ENCODE measurements at places on chromosomes 11 and 22.

DNA sequence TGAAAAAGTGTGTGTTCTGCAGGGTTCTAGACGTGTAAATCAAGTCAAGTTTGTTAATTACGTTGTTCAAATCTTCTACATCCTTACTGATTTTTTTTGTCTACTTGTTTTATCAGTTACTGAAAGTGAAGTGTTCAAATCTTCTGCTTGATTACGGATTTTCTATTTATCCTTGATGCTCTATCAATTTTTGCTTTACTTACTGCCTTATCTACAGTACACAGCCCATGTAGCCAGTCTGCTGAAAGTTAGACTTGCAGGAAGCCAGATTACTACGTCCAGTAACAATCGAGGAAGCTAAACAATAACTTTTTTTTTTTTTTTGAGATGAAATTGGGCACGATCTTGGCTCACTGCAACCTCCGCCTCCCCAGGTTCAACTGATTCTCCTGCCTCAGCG lies 15.6 kb upstream of the C11orf24 start:
- no peak for DNase-seq

- no peak for DNase-seq
Observed at GRCh38 chr11:114883472-114883871, 205.1 kb downstream of the NXPE2 start.

- DNase-seq: peak; percentile 40
Observed at GRCh38 chr11:119533921-119534736, 111.2 kb upstream of the THY1 start.

- DNase-seq: no peak
Observed at GRCh38 chr22:42716221-42716620, 4.4 kb downstream of the A4GALT start.

DNA sequence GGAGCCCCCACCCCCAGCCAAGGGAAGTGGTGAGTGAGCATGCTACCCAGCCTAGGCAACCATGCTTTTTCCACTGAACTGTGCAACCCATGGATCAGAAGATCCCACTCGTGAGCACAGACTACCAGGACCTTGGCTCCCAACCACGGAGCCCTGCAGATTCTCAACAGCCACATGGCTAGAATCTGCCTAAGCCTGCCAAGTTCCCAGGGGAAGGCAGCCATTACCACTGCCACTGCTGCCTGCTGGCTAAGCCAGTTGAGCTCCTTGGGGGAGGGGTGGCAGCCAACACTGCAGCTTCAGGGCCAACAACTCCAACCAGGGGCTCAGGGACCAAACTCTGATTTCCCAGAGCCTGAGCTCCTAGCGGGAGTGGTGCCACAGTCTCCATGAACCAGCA lies 195.8 kb downstream of the DLG2 start:
- no peak for DNase-seq

- no peak for DNase-seq
Observed at GRCh38 chr11:27159335-27159679, 118.7 kb downstream of the BBOX1 start.

DNA sequence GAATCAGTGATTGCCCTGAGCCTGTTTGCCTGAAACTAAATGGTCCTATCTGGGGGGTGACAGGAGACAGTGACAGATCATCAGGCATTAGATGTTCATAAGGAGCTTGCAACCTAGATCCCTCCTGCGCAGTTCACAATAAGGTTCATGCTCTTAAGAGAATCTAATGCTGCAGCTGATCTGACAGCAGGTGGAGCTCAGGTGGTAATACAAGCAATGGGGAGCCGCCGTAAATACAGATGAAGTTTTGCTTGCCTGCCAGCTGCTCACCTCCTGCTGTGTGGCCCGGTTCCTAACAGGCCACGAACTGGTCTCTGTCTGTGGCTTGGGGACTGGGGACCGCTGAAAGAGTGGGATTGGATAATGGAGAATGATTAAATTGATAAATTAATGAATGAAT lies 14.0 kb downstream of the NOX4 start:
- no peak for DNase-seq

GRCh38 chr22:35051013-35051535 lies 14.9 kb upstream of the ISX start:
- DNase-seq: no peak

- no peak for DNase-seq
Observed at GRCh38 chr11:12024254-12024926, 16.0 kb upstream of the DKK3 start.

- no peak for DNase-seq
Observed at GRCh38 chr11:78085972-78086371, 6.3 kb upstream of the NDUFC2 start.

DNA sequence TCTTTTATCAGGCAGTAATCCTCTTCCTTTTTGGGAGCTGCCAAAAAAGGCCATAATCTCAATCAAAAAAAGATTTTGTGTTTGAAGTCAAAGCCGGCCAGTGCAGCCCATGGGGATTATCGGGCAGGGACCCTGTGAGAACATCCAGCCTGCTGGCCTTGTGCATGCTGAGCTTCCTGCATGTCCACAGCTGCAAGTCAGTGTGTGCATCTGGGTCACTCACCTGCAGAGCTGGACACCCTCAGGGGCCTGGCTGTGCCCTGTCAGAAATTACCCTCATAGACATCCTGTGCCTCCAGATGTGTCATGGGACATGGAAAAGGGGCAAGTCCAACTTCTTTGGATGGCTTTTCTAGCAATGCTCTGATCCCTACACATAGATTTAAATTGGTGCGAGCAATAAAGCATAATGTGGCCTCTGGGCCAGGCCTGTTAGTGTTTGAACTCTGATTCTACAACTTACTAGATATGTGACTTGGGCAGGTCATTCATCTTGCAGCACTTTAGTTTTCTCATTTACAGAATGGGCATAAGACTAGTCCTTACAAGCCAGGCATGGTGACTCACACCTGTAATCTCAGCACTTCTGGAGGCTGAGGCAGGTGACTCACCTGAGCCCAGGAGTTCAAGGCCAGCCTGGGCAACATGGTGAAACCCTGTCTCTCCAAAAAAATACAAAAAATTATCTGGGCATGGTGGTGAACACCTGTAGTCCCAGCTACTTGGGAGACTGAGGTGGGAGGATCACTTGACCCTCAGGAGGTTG lies 81.6 kb upstream of the LARGE1 start:
- DNase-seq: no peak

DNA sequence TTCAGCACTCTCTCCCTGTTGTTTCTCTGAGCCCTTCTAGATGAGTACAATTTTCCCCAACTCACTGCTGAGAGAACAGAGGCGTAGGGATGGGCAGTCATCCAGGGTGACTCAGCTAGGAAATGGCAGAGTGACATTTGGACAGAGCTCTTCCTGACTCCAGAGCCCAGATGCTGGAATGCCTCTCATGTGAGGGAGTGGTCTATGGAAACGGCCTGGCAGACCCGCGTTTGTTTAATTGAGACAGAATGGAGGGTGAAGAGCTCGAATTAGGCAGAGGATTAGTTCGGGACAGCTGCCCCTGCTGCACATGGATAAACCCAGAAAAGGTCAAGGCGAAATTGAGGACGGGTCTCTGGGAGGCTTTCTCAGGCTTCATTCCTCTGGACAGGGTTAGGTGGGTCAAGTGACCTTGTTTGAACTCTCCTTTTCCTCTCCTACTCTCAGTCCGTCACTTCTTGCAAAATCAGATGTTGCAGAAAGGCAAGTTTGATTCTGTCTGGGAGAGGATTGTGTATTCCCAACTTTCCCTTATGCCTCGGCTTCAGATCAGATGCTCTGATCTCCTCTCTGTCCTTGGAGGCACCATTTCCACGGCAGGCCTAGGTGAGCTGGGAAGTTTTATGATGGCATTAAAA lies 7.6 kb upstream of the LMO2 start:
- DNase-seq: no peak

DNA sequence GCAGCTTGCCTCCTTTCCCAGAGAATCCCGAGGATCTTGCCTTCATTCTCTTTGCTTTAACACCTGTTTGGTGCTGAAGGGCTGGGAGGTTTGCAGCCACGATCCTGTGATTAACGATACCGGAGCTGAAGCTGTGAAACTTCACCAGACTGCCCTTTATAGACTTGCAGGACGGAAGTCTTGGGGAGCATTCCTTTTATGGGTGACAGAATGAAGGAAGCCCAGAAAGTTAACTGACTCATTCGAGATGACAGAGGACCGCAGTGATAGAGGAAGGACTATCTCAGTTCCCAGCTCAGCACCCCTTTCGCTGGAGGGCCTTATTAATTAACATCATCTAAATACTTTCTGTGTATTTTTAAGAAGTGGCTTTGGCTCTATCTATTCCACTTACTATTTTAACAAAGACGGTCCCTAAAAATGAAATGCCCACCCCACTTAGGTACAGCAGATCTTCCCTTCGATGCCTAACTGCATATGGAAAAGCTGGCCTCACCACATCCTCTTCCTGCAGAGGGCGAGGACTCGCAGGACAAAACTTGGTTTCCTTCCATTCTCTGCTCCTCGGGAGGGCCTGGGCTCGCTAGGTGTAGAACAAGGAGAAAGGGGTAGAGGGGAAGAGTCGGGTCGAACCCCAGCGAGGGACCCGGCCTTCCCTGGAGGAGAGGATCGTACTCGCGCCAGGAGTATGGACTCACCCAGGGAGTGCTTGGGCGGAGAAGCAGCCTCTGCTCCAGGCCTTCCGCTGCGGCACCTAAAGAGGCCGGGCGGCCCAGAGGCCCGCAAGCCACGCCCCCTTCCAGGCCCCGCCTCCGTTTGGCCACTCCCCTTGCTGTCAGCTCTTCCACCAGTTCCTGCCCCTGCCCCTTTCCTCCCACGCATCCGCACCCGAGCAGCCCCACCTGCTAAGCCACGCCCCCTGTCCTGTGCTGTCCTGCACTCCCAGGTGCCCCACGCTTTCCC lies 30.7 kb upstream of the USP47 start:
- no peak for DNase-seq

- DNase-seq: no peak
Observed at GRCh38 chr11:118938491-118939403, 13.0 kb upstream of the BCL9L start.

- no peak for DNase-seq
Observed at GRCh38 chr22:19172213-19173046, 6.1 kb downstream of the SLC25A1 start.

DNA sequence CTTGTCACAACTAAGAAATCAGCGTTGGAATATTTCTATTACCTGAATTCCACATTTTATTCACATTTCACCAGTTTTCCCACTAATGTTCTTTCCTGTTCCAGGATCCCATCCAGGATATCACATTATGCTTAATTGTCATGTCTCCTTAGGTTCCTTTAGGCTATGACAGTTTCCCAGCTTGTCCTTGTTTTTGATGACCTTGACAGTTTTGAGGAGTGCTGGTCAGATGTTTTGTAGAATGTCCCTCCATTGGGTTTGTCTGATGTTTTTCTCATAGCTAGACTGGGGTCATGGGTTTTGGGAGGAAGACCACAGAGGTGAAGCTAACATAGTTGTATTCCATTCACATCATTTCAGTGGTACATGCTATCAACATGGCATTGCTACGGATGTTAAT lies 80.8 kb upstream of the HEPHL1 start:
- DNase-seq: no peak

DNA sequence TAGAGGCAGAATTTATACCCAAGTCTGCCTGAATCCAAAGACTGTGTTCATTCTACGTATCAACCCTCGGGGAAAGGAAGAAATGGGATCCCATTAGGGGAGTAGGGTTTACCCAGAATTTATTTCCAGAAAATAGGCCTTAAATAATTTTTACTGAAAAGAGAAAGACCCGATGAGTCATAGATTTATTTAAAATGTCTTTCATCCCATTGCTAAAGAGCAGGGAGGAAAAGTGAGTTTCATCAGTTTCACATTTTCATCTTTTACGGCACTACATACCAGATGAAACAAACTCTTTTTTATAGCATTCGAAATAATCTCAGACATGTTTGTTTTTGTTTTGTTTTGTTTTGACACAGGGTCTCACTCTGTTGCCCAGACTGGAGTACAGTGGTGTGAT lies 31.3 kb downstream of the SLC1A2 start:
- no peak for DNase-seq

DNA sequence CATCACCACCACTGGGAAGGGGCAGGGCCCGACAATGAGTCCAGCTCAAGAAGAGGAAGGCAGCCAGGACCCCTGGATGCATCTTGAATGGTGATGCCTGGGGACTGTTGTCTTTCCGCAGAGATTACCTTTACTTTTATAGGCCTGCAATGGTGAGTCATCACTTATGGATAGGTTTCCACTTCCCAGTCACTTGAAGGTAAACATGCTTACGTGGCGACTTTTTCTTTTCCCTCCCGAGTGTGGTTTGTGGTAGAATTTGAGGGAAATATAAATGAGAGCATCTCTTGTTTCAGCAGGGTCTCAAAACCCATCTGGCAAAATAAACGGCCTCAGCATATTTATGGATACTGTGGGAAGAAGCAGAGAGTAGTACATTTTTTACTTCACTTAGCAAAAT lies at the start of gene MMP13:
MMP13 (minus strand) TSS at position 109 of the 400 bp plus-strand sequence; CDS start at position 82, 27 bp downstream.
- DNase-seq: no peak

- DNase-seq: no peak
Observed at GRCh38 chr11:68436162-68436888, 24.2 kb upstream of the PPP6R3 start.

- DNase-seq: no peak
Observed at GRCh38 chr11:2787816-2788167, 88.0 kb upstream of the KCNQ1OT1 start.

- DNase-seq: no peak
Observed at GRCh38 chr22:31179345-31179744, 19.4 kb downstream of the RNF185 start.

GRCh38 chr11:126444072-126444471 lies 88.6 kb downstream of the ST3GAL4 start:
- DNase-seq: no peak

DNA sequence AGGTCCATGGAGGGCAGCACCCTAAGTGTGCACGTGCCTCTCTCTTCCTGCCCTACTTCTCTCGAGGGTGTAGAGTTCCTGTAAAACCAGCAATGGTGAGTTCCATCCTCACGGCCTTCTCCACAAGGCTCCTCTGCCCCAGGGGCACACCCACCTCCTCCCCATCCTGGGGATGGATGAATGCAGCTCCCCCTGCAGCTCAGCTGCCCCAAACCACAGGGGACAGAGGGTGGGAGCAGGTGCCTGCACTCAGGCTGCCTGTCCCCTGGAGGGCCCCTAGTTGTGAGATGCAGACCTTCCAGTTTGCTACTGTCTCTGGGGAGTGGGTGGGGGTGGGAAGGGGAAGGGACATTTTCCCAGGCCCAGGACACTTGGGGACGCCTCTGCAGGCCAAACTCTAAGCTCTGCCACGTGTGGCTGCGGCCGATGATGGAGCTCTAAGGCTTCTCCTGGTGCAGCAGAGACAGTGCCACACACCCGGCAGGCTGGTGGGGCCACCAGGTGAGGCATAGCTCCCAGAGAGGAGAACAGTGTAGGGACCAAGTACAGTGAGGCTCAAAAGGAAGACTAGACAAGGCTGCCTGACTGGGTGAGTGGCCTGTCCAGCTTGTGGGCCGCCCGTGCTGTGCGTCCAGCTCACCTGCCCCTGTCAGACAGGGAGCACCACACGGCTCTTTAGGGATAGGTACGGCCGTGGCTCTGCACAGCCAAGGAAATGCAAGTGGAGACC lies 540.9 kb downstream of the TBC1D22A start:
- DNase-seq: no peak

- DNase-seq: no peak
Observed at GRCh38 chr11:75946531-75947530, 131.8 kb downstream of the UVRAG start.

- no peak for DNase-seq
Observed at GRCh38 chr22:49620003-49620556, 207.6 kb downstream of the BRD1 start.
